ENCODE measurements at places on chromosomes 5 and 9.

DNA sequence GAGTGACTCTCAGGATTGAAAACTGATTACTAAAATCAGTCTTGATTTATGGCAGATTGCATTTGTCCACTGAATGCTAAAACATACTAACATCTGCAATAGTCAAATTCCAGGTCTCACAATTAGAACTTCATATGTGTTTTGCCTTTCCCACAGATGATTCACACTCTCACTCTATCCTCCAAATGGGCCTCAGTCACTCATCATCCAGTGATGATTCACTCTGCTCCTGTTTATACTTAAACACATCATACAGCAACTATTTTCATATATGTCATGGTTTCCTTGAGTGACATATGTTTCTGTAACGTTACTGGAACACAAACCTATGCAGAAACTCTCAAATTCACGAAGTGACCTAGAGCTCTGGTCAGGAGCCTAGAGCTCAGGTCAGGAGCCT, 512.9 kb downstream of the HINT1 start:
- peak; percentile 69 for DNase-seq

DNA sequence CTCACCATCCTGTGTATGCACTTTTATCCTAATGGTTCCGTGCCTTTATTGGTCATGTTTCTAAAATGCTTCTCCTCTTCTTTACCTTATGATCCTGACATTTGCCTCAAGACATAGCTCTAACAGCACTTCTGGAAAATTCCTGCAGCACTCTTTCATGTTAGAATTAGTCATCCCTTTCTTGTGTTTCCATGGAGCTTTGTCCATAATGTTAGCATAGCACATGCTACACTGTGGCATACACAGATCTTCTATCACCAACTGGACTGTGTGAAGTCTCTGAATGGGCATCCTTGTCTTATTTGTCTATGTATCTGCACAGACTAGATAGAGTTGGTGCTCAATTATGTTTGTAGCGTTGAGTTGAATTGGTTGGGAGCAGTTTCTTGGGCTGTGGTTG, 2.0 kb downstream of the SCGB3A2 start:
- DNase-seq = no peak

DNA sequence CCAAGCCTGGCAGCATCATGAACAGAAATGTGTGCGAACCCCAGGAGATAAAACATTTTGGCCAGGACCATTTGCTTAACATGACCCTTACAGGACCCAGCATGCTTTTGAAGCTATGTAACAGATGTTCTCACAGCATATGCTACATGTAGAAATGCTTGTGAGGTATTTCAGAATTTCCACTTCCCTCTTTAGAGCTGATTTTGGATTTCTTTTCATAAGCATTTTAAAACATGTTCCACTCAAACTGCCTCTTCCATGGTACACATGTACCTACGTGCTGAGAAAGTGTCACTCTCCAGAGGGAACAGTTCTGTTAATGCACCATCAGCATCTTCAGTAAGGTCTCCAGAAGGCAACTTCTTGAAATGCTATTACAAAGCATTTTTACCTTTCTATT, 15.7 kb upstream of the TSSK1B start:
- DNase-seq = peak; percentile 75

GRCh38 chr5:111929867-111930266, 172.9 kb upstream of the NREP start:
- DNase-seq = peak; percentile 90

GRCh38 chr5:83156001-83156400, 78.7 kb downstream of the XRCC4 start:
- DNase-seq = no peak

DNA sequence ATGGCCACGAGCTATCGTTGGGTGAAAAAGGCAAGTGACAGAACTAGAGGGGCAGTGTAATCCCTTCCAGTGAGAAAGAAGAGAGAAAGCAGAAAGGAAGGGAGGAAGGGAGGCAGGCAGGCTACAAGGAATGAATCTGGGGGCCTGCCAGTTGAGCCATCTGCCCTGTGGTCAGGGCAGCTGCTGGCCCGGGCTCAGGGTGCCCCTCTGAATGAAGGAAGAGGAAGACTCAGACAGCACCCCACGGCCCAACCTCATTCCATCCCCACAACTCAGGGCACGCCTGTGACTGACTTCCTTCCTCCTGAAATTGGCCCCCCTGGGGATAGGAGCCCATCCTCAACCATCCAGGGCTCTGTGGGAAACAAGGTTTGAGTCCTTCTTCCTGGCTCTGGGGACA, 20.3 kb upstream of the FLT4 start:
- no peak for DNase-seq

DNA sequence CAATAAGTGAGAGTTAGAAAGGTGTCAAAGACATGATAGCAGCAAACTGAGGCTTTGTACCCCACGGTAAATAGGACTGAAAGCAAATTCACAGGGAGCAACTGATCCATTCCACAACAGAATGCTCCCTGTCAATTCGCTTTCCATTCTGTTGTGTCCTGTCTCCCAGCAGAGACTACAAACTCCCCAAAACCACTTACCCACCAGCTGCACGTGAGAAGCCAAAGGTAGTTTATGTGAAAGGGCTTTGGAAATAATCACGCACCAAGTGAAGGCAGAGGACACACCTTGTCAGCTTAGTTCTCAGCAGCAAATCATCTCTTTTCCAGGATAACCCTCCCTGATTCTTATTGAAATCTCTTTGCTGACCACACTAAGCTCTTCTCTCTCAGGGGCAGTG, 46.6 kb upstream of the IL17B start:
- no peak for DNase-seq

DNA sequence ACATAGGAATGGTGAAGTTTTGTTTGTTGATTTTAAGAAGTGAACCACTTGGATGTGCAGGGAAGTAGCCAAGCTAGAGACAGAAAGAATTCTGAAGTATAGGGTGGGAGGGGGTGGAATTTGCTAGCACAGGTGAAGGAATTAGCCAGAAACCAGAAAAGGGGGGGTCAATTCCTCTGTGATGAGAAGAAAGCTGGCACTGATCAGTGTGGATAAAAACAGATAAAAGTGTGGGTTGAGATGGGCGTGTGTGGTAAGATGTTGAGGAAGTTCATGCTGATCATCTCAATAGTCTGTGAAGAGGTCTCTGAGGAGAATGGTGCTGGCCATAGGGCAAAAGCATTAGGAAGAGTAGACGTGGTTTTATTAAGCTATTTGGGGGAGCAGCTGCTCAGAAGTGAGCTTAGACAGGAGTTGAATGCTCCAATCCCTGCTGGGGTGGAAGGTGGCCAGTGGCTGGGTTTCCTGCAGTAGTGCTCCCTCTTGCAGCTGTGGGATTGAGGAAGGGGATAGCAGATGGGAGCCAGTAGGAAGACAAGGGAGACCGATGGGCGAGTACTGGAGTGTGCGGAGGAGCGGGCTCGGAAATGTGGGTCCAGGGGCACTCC, 88.7 kb upstream of the ELL2 start:
- DNase-seq = no peak

GRCh38 chr9:14451949-14452348, 138.0 kb upstream of the NFIB start:
- no peak for DNase-seq

- no peak for DNase-seq
These were observed 7.5 kb upstream of the REEP5 start for GRCh38 chr5:112929336-112930081.

DNA sequence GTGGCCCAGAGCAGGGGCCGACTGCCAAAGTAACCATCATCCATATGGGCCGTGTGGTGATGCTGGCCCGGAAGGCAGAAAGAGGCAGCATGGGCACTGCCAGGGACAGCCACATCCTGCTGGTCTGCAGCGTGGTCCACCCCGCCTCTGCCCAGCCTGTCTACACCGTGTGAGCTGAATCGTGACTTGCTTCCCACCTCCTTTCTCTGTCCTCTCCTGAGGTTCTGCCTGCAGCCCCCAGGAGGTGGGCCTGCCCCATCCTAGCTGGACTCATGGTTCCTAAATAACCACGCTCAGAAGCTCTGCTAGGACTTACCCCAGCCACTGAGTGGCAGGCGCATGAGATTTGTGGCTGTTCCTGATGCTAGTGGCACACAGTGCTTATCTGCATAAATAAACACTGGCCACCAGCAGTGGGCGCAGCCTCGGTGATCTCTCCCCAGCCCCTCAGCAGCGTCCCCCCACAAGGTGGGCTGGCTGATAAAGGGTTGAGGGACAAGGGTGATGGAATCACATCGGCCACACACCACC, 22.6 kb upstream of the SUSD3 start:
- no peak for DNase-seq

GRCh38 chr9:14140096-14140697, 173.7 kb downstream of the NFIB start:
- DNase-seq = no peak

GRCh38 chr5:110025160-110025559, 335.4 kb downstream of the MAN2A1 start:
- no peak for DNase-seq

- DNase-seq = peak; percentile 55
These were observed 732 bp downstream of the MARCHF11 start for GRCh38 chr5:16178745-16179372.

GRCh38 chr9:107049046-107049802, 186.3 kb downstream of the ZNF462 start:
- DNase-seq = no peak

- DNase-seq = no peak
These were observed 50.6 kb downstream of the NREP start for GRCh38 chr5:111706345-111706744.

- DNase-seq = no peak
These were observed 62.4 kb downstream of the FGF18 start for GRCh38 chr5:171481571-171482433.

DNA sequence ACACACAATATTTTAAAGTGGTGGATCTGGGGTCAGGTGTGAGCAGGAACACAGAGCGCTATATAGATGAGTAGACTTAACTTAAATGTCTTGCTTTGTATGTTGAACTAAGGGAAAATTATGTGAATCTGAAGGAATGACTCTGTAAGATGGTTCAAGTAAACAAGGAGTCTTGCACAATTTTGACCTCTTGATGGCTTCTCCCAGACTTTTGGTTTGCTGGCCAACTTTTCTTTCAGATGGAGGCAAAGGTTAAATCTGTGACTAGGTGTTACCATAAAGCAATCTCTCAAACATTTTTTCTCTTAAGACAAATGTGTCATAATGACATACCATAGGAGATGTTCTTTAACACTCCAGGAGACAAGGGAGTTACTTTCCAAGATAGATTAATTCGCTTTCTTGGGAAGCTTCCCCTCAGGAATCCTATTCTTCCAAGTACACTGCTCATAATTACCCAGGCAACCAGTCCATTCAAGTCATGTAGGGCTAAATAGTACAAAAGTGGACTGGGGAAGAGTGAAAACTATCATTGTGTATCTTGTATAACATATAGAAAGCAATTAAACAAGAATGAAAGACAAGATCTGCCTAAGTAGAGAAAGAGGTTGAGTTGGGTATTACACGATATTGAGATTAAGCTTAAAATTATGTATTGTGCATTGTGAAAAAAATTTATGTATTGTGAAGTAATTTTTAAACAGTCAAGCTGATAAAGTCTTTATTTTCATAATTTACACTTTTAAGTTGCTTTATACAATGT, 60.3 kb upstream of the SLC27A6 start:
- DNase-seq = peak; percentile 22

- no peak for DNase-seq
These were observed 652 bp downstream of the ARSK start for GRCh38 chr5:95555553-95555952.

- no peak for DNase-seq
These were observed 2.6 kb downstream of the PDZD2 start for GRCh38 chr5:31641575-31641974.

- DNase-seq = no peak
These were observed 2.3 kb upstream of the IRX2 start for GRCh38 chr5:2753452-2754420.

DNA sequence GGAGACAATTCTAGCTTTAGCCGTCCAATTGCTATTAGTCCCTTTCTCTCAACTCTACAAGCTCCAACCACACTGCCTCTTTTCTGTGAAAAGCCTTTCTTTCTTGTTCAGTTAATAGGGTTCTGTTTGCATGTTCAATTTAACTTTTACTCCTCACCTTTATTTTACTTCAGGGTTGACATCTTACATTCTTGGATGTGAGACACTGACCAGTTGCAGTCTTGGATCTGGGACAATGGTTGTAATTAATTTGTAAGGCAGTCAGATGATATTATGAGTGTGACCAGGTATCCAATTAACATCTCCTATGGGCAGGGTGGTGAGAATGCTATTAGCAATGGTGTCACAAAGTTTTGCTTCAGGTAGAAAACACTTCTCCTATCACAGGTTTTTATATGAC, 774.5 kb downstream of the TLR4 start:
- no peak for DNase-seq

- no peak for DNase-seq
These were observed 290.7 kb downstream of the PRELID2 start for GRCh38 chr5:145544401-145544800.

DNA sequence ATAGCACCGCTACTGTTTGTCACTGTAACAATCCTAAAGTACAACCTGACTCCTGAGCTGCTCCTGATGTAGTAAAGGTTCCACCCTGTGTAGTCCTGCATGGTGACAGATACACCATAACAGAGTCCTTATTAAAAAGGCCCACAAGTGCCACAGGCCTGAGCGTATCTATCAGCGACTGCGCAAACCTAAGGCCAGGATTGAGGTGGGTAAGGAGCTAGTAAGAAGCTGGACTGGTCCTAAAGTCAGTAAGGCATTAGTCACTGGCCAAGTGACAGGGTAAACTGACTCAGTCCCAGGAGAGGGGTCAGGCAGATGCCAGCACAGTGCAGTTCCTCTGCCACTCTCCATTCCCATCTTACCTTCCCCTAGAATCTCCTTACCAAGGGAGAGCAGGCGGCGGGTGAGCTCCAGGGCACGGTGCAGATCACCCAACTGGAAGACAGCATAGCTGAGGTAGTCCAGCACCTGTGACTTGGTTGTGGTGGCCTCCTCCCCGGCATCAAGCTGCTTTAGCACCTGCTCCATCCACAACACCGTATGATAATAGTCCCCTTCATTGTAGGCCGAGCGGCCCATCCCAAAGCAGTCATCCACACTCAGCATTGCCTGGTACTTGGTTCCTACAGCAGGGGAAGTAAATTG, 17.6 kb downstream of the P4HA2 start:
- no peak for DNase-seq

- no peak for DNase-seq
These were observed 83.7 kb downstream of the C5orf15 start for GRCh38 chr5:133884569-133885311.

GRCh38 chr9:14321517-14322130, 7.7 kb upstream of the NFIB start:
- peak; percentile 21 for DNase-seq

GRCh38 chr5:180253036-180253824, 38.7 kb downstream of the MAPK9 start:
- DNase-seq = no peak

- peak; percentile 31 for DNase-seq
These were observed 11.2 kb upstream of the MARCHF3 start for GRCh38 chr5:127041571-127041970.

DNA sequence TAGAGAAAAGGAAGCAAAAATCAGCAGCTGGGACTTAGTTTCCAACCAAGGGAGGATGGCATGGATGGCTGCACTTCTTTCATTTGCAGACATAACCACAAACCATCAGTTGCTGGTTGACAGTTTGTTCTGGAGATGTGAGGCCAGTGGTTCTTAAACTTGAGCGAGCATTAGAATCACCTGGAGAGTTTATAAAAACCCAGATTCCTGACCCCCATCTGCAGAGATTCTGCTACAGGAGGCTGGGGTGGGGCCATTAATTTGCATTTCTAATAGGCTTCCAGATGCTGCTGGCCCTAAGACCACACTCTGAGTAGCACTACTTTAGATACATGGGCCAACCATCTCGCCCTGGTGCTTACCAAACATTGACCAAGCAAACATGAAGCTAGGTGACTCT, 60.8 kb downstream of the MARCHF3 start:
- no peak for DNase-seq
